ENCODE measurements at places on chromosomes 4 and X.

GRCh38 chrX:53354669-53355068 is 67.8 kb downstream of the SMC1A start:
- no peak for DNase-seq

DNA sequence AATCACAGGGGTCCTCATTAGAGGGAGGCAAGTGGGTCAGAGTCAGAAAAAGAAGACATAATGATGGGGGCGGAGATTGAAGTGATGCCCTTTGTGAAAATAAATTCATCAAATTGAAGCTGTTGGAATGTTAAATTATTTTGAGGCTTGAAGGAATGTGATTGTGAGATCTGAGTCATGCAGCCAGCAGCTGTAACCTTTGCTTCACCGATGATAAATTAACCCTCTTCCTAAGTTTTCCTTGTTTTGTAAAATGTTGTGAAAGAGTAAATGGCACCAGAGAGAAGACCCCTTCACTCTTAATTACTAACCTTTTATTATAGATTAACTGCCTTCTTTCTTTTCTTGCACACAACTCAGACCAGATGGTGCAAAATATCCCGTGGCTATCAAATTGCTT is 47.7 kb upstream of the FAM9A start:
- no peak for DNase-seq

GRCh38 chr4:137025484-137026059 is 506.7 kb downstream of the PCDH18 start:
- peak; percentile 8 for DNase-seq

DNA sequence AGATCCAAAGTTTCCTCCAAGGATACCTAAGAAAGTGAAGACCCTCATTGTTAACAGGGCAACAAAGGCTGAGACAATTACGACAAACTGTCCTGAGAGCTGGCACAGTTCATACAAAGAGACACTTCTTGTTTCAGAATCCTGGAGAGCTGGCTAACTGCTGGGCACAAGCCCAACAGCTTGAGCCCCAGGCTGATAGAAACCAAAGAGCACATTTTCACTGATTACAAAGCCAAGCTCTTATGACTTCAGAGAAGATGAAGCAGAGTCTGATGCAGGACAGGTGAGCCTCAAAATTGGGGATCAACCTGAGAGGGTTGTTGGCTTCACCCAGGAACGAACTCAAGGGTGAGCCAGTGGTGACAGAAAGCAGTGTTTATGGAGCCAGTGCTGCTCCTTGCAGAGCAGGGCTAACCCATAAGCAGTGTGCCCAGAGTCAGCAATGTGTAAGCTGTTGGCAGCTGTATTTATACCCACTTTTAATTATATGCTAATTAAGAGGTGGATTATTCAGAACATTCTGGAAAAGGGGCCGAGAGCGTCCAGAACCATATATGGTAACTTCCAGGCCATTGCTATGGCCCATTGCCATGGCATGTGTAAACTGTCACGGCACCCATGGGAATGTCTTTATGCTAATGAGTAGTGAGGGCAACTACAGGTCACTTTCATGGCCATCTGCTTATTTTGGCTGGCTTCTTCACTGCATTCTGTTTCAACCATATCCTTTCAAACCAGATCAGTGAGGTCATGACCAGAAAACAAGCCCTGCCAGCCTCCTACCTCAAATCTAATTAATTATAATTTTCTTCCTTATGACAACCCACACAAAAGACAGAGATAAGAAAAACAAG is 183.7 kb downstream of the EVC2 start:
- no peak for DNase-seq

DNA sequence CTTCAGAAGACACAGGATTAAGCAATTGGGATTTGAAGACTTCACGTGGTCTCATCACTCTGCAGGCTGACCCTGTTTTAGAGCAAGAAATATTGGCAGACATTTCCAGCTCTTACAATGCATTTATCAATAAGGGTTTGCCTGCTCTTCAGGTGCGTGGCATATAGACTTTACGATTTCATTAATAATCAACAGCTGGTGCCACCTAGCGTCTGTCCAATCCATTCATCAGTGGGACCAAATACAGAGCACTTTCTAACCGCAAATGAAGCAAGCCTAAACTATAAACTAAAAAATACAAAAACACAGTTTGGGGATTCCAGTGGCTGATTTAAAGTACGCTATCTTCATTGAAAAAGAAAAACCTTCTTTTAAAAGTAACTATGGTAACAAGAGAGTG is 125.4 kb upstream of the DMD start:
- DNase-seq, result no peak

DNA sequence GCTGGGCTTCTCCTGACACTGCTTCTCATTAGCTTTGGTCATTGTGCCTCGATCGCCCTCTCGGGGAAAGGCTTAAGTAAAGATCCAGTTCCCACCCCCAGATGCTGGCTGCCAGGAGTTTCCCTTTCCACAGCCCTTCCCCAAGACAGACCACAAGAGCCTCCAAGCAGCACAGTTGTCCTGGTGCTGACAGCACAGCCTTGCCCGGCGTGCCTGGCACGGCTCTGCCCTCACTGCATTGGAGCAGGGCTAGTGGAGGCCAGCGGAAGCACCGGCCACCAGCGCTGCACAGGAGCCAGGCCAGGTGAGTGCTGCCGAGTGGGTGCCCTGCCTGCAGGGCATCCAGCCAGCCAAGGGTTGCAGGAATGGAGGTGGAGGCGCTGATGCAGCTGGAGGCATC is 9.7 kb upstream of the MSANTD1 start:
- no peak for DNase-seq

All from H7 (cell line).